AG10803 (cell line): ENCODE measurements at places on chromosomes 13 and 19.

DNA sequence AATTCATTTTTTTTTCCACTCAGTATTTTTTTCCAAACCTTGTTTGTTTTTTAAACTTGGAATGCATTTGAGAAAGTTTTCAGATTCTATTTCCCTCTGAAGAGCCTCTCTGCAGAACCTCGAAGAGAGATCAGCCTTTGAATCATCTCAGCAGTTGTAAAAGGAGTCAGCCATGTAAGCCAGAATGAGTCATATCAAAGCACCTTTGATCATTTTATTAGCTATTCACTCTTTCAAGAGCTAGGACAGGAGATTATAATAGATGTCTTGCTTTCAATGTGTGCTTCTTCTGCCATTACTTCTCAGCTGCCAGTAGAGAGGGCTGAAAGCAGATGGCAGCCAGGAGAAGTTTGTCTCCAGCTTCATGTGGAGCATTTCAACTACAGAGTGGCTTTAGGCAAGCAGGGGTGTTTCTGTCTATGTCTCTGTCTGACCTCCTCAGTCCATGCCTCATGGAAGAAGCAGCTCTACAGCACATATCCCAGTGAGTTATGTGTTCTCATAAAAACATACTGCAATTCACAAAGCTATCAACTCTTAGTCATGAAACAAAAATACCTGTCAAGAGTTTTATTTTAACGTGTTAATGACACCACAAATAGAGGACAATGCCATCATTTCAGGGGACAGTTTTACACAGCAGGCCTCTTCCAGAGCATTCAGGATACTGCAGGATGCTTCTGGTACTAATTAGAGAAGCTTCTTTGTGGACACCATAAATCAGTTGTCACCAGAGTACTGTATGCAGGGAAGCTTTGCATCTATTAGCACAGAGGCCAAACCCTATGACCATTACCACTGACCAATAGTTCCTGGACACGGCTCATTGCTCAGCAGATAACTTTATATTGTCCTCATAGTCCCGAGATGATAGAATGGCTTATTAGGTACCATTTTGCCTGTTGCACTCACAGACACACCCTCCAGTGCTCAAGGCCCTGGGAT, 94.3 kb downstream of the NHLRC3 start:
- no peak for DNase-seq

- peak; percentile 46 for DNase-seq
These were observed 158.0 kb downstream of the DLEU7 start for GRCh38 chr13:50685491-50685890.

GRCh38 chr19:31314849-31315629, 34.2 kb downstream of the TSHZ3 start:
- DNase-seq = no peak

GRCh38 chr13:20703780-20704458, 420 bp downstream of the IL17D start:
- peak; percentile 71 for DNase-seq

DNA sequence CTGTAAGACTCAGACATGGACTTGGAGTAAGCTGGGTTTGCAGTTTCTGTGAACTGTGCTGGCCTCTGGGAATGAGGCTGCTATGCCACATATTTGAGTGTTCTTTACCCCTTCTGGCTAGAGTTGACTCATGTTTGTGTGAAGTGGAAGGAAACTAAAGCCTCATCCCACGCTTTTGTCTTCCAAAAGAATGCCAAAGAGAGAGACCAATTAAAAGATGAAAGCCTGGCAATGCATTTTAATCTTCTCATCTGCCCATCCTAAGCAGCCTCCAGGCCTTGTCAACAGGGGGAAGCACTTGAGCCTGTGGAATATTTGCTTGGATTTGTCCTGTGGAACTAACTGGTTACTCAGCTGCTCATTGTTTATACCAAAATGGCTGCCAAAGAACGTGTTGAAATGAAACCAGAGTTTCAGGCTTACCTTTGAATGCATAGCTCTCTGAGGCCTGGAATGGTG, 49.1 kb downstream of the LMO7 start:
- DNase-seq = peak; percentile 89

GRCh38 chr19:28128341-28128740, 1084.6 kb downstream of the UQCRFS1 start:
- no peak for DNase-seq

DNA sequence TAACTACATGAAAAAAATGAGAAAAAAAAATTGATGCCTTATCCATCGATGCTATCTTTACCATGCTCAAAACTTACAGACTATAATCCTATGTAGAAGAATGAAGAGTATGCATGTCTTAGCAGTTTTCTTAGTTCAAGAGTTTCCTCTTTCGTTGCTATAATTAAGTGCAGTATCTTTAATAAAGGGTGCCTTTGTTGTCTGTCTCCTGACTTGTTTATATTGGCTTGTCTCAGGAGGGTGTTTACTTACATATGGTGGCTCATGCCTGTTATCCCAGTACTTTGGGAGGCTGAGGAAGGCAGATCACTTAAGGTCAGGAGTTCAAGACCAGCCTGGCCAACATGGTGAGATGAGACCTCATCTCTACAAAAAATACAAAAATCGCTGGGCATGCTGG, 44.3 kb downstream of the MTMR6 start:
- DNase-seq = no peak

- peak; percentile 96 for DNase-seq
These were observed 8.7 kb upstream of the IGFL3 start for GRCh38 chr19:46133101-46133627.

DNA sequence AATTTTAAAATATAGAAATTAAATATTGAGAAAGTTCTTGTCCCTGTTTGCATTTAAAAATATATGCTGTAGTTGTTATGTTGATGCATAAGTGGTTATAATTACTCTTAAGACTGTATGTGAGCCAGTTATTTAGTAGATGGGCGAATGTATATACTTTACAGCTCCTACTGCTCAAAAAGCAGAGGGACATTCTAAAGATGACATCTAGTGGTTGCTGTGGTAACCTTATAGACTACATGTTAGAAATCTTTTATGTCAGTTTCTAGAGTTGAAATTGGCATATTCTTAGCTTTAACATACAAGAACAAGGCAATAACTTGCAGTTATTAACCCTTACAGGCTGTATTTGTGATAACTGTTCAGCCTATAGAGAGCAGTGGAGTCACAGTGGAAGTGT, 160.5 kb downstream of the OLFM4 start:
- no peak for DNase-seq

GRCh38 chr13:92842145-92842544, 384.5 kb upstream of the GPC6 start:
- peak; percentile 93 for DNase-seq

- DNase-seq = no peak
These were observed 37.8 kb upstream of the POP4 start for GRCh38 chr19:29568036-29569025.

- no peak for DNase-seq
These were observed 190.5 kb downstream of the URI1 start for GRCh38 chr19:30132343-30133075.

GRCh38 chr19:14871619-14872230, 14.2 kb downstream of the OR7A17 start:
- peak; percentile 8 for DNase-seq

DNA sequence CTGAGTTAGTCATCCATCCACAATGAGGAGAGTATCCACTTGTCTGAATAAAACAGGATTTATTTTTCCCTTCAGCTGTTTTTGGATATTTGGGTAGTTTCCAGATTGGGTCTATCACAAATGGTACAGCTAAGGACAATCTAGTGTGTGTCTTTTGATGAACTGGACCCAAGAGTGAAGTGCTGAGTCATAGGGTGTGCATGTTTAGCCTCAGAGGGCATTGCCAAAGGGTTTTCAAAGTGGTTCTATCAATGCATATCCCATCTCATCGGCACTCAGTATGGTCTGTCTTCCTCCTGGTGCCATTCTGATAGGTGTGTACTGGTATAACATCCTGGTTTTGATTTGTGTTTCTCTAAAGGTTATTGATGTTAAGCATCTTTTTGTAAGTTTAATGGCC, 62.3 kb downstream of the GSX1 start:
- no peak for DNase-seq

DNA sequence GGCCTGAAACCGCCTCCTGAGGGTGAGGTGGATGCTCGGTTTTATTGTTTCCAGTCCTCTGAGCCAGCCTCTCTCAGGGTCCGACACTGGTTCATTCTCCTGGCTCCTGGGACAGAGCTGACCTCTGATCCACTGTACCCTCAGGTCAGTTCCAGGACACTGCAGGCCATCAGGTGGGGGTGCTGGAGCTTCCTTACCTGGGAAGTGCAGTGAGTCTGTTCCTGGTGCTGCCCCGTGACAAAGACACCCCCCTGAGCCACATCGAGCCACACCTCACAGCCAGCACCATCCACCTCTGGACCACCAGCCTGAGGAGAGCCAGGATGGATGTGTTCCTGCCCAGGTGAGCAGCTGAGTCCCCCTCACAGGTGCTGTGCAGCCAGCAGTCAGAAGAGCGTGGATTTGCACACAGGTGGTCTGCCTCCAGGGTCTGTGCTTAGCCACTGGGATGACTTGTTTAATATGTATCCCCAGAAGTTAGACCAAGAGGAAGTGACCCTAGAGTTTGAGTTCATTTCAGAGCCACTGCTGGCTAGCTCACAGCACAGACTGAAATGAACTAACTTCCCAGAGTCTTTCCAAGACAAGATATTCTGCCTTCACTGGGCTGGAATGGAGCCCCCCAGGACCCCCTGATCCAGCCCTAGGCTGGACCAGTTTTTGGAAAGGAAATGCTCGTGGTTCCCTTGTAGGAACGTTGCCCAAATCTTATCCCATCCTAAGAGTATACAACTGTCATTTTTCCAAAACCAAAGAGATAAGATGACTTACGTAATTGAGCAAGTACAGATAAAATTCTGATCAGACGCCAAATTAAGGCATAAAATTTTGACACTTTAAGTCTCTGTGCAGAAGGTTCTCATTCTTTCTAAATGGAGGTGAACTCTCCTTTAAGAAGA, 8.8 kb downstream of the SERPINE3 start:
- DNase-seq = no peak

DNA sequence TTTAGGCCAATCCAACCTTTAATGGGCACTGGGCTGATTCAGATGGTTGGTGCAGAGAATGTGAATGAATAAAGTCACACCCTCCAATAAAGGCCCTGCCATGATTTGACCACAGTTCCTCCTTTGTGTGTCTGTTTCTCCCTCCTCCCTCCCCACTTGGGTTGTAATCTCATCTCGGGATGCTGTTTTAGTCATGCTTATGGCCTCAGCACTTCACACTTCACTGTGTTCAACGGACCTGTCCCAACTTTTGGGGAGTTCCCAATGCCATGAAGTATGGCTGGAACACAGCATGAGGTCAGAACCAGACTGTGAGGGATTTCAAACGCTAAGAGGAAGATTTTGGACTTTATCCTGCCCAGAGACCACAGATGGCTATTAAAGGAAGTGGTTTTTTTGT, 5.6 kb upstream of the RAB8A start:
- DNase-seq = peak; percentile 33

DNA sequence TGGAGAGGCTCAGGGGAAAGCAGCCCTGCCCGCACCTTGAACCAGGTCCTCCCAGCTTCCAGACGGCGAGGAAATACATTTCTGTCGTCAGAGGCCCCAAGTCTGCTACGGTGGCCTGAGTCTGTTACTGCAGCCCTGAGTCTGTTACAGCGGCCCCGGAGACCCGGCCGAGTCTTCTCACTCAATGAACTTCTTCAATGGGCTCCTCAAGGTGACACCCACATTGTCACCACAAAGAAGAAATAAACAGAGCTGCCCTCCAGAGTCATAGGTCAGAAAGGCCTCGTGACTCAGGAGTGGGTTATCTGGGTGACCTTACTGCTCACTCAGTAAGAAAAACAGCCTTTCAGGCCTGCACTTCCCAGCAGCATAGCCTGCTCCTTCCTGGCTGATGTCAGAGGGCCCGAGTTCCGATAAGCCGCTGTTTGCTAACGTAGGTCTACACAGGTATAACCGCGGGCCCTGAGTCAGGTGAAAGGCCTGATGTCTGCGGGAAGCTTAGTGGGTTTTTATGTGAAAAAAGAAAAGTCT, 66.9 kb upstream of the TM9SF2 start:
- DNase-seq = no peak

DNA sequence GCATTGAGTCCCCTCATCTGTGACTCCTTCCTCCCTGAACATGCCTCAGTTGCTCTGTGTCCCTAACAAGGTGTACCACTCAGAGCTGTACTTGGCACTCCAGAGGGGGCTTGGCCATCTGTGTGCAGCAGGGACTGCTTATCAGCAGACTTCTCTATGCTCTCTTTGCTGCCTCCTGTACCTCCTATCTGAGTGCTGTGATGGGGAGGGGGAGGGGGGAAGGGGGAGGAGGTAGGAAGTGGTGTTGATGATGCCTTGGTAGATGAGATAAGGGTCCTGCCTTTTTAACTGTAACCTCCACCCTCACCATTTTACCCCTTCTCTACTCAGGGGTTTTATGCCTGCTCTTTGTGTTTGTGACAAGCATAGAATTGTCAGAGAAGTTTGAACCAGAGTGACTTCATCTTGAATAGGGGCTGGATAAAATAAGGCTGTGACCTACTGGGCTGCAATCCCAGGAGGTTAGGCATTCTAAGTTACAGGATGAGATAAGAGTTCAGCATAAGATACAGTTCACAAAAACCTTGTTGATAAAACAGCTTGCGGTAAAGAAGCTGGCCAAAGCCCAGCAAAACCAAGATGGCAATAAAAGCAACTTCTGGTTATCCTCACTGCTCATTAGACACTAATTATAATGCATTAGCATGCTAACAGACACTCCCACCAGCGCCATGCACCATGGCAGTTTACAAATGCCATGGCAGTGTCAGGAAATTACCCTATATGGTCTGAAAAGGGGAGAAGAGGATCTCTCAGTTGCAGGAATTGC, 13.2 kb downstream of the PCDH8 start:
- no peak for DNase-seq

- no peak for DNase-seq
These were observed 24.6 kb downstream of the DCT start for GRCh38 chr13:94454906-94455305.

DNA sequence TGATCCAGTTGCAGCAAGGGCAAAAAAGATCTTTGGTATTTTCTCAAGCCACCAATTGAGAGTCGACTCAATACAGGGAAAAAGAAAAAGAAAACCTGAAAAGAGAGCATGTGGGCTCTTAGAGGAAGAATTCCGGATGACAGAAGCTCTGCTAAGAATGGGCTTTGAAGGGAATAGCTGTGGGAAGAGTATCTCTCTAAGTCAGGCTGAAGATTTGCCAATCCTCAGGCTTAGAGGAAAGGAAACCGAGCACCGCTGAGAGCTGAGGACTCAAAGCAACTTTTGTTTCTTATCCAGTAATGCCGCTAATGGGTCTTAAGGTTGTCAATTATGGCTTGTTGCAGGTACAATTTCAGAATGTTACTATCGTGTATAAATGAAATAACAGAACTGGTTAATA, 166.4 kb downstream of the EFNB2 start:
- DNase-seq = no peak

- no peak for DNase-seq
These were observed 351.6 kb upstream of the KLF12 start for GRCh38 chr13:74485757-74486156.

GRCh38 chr19:50303558-50303957, 25.6 kb downstream of the KCNC3 start:
- no peak for DNase-seq

GRCh38 chr19:15780610-15781418, 6.6 kb upstream of the OR10H5 start:
- DNase-seq = no peak
